Small intestine (tissue), 16 donors: ENCODE measurements at places on chromosomes 7 and 10. TPM values are rescaled to one million over a fixed set of nuclear protein-coding genes. Genes with fewer than 3 reads are reported as not detected.
A peak's percentile ranks its signal among the peaks of the same experiment; 100 is the strongest.

- no peak for DNase-seq
Observed at GRCh38 chr7:88299126-88299525, 7.6 kb downstream of the STEAP4 start.

GRCh38 chr10:101145750-101146391 is 14.8 kb downstream of the TLX1 start:
- no peak for DNase-seq

GRCh38 chr7:50641442-50642405 is 76.5 kb upstream of the DDC start:
- peak; percentile 27 for DNase-seq

GRCh38 chr10:33304423-33305225 is 29.8 kb downstream of the NRP1 start:
- DNase-seq = no peak

- no peak for DNase-seq
Observed at GRCh38 chr7:158308001-158308400, 279.6 kb downstream of the PTPRN2 start.

GRCh38 chr10:24449321-24449740 is 240.4 kb downstream of the KIAA1217 start:
- no peak for DNase-seq

DNA sequence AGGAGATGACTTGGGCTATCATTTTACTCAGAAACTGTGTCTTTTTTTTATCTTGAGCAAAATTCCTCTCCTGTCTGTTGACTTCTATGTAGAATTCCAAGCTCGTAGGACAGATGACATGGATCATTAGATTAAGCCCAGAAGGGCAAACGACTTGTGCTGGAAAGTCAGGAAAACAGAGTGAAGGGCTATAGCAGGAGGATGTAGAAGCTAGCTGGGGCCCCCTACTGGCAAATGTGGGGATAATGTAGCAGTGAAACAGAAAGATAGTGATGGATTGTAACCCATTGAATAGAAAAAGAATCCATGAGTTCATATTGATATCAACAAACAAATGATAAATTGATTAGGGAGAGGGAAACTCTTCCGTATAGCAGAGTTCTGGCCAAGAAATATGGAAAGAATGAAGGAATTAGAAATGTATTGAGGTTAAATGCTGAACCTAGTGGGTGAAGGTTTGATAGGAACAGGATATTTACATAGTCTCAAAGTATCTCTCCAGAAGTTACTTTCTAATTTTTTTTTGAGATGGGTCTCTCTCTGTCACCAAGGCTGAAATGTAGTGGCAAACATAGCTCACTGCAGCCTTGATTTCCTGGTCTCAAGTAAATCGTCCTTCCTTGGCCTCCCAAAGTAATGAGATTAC is 103.6 kb downstream of the LYZL1 start:
- peak; percentile 43 for DNase-seq

DNA sequence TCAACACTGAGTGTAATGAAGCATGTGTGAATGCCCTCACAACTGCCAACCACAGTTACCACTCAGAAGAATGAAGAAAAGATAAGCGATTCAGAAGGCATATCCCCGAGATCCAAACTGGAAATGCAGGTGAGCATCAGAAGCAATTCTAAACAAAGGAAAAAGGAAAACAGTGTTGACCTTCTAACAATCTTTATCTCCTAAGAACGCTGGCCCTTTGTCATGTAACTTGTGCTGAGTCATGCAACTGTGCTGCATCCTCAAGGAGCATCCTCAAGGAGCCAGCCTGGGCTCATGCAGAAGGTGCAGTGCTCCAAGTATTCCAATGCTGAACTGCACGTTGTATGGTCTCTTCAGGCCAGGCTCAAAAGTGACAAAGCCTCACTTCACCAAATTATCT is 30.6 kb downstream of the SEC61G start:
- no peak for DNase-seq

DNA sequence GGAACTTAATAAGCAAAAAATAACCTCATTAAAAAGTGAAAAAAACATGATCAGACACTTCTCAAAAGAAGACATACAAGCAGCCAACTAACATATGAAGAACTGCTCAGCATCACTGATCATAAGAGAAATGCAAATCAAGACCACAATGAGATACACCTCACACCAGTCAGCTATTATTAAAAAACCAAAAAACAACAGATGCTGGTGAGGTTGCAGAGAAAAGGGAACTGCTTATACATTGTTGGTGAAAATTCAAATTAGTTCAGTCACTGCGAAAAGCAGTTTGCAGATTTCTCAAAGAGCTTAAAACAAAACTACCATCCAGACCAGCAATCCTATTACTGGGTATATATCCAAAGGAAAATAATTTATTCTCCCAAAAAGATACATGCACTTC is 513.3 kb downstream of the MDFIC start:
- no peak for DNase-seq

DNA sequence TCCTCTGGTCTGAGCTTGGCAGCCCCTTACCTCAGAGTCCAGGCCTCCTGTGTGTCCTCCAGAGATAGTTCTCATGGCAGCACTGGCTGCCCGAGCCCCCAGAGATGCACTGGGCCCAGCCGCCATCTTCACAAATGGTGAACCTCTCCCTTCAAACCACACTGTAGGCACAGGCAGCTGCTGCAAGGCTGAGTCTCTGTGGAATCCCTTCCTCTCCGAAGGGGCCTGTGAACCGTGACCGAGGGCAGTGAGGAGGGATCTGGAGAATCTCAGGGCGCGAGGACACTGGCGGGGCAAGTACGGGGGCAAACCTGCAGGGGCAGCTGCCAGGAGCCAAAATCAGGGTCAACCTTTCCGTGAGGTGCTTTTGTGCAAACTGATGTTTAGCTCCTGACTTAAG is 69.5 kb upstream of the CFAP46 start:
- DNase-seq = no peak

GRCh38 chr10:114925587-114926586 is 12.1 kb upstream of the TRUB1 start:
- DNase-seq = no peak

- no peak for DNase-seq
Observed at GRCh38 chr7:125061776-125062397, 132.3 kb upstream of the POT1 start.

GRCh38 chr10:55813451-55814170 is 547.4 kb downstream of the ZWINT start:
- DNase-seq = no peak

DNA sequence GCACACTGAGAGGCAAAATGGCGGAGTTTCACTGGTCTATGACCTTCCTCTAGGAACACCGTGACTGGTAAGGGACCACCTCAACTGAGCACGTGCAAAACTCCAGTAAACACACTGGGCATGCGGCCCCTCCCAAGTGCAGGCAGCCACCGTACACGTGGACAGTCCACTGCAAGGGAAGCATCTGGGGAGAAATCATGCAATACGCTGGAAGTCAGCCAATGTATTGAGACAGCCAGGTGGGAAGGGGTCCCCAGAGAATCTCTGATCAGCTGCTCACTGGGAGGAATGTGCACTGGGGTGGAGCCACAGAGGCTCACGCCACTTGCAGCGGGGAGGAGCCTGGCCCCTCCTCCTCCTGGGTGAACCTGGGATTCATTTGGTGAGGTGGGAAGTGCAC is 49.3 kb downstream of the CFAP46 start:
- DNase-seq = no peak

- DNase-seq = peak; percentile 16
Observed at GRCh38 chr10:129483430-129484010, 16.5 kb downstream of the MGMT start.

GRCh38 chr7:405489-406211 is 114.0 kb downstream of the PDGFA start:
- no peak for DNase-seq

DNA sequence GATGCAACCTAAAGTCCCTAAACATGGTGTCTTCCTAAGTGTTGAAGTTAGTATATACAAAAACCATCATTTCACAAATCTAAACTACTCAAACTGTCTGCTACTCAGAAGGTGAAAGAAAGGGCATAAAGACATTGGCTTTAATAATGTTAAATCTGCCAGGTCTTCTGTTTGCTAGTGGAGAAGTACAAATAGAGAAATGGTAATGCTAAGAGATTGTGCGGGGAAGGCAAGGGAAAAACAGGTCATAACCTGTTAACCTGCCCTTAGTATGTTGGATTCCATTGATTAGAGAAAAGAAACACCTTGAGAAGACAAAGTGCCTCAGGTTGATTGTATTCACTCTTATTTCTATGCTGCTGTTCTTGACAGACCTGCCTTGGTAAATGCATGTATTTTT is 80.3 kb downstream of the CALD1 start:
- no peak for DNase-seq

DNA sequence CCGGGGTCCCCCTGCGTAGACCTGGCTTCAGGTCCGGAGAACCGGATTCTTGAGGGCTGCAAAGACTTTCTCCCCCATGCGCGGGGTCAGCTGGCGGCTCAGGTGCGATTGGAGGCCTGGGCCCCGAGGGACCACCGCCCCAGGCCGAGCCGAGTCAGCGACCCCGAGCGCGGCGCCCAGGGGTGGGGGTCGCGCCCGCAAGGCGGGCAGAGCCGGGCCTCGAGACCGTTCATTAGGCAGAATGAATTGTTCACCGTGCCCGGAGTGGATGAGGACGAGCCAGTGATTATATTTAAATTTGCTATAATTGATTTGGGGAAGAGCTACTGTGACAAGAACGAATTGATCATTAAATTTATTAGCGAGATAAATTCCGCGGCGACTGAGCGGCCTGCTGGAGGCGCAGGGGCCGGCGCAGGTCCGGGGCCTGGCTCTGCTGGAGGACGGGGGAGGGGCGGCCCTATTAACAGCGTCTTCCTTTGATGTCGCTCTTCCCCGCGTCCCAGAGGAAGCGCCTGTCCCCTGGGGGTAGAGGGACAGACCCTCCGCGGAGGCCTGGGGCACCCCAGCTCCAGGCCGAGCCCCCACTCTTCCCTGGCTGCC is 7.5 kb downstream of the MNX1 start:
- peak; percentile 48 for DNase-seq

DNA sequence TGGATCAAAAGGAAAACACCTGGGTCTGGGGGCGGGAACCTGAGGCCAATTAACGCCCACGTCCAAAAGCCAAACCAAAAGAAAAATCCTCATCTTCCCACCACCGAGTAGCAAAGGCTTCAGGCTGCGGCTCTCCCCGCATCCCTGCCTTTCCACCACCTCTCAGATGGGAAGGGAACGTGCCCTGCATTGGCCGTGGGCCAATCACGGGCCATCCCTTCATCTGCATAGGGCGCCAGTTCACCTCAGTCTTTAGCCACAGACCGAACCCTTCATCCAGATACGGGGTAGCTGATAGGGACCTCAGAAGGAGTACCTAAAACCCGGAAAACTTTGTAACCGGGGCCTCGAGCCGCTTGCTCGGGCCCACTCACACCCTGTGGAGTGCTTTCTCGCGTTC is 626 bp downstream of the PRPF18 start:
- peak; percentile 57 for DNase-seq

DNA sequence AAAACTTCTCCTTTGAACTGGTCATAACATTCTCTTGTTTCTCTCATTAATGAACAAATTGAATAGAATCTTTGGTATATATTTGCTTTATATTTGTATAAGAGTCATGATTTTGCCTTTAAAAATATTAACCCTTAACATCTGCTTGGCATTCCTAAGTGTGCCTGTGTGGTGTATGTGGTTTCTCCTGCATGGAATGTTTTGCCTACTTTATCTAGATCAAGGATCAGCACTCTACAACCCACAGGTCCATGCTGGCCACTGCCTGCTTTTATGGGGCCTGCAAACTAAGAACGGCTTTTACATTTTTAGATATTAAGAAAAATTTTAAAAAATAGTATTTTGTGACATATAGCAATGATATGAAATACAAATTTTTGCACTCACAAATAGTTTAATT is 4.3 kb upstream of the LAMB4 start:
- DNase-seq = no peak

DNA sequence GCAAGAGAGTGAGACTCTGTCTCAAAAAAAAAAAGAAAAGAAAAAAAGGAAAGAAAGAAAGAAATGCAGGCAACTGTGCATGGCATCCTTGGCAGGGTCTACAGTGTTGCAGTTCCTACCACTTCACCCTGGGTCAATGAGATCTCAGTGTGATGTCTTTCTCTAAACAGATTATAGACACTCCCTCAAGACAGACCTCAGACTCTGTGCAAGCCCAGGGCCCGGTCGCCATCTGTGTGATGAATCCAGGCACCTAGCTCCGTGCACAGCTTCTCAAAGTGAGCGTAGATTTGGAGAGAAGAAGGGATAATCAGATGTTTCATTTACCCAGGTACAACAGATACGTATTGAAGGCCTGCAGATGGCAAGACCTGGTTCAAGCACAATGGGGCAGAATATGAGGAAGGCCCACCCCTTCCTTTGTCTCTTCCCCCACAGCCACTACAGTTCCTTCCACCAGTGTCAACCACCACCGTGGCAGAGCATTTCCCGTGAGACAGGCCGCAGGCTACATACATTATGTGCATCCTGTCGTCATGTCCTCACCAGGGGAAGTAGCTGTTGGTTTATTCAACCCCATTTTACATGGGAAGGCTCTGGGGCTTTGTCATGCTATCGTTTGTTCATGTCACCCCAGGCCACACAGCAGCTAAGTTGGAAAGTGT is 471.7 kb upstream of the GALNT17 start:
- no peak for DNase-seq

DNA sequence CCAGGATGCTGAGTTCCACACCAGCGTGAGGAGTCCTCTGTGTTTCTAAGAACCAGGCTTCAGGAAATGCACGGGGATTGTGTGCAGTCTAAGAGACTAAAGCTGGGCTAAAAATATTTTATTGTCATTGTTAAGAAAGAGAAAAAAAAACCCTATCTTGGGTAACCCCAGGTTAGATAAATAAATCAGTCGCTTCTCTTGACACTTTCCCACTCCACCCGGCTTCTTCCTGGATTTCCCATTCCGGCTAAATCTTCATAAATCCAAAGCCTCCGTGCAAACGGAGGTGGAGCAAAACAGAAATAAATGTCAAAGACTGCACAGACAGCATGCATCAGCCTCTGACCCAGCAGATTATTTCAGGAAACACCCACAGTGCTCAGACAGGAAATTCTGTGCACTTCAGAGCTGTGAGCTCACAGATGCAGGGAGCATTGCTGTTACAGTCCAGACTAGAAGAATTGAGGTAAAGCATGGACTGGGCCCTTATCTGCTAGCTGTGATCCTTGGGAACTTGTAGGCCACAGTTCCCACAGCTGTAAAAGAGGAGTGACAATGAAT is 44.8 kb upstream of the GRID1 start:
- peak; percentile 73 for DNase-seq

GRCh38 chr10:100469756-100470155 is 6.9 kb downstream of the WNT8B start:
- no peak for DNase-seq

Gene ANKRD1
- polyA plus RNA-seq = 0.61 TPM

Gene RNF133
- polyA plus RNA-seq = 0.04 TPM

Gene LRIT1
- not detected for polyA plus RNA-seq

Gene PRSS1
- 0.06 TPM for polyA plus RNA-seq

Gene GATA3
- 0.45 TPM for polyA plus RNA-seq

Gene CYREN
- polyA plus RNA-seq = 33.8 TPM

Gene ELMO1
- polyA plus RNA-seq = 6.8 TPM

Gene MBL2
- not detected for polyA plus RNA-seq

Gene FAM237B
- not detected for polyA plus RNA-seq

Gene IPMK
- 4.9 TPM for polyA plus RNA-seq

Gene CDC14C
- polyA plus RNA-seq = not detected
